Metanephros (tissue), 2 donors: ENCODE measurements at places on chromosomes 6 and 20. TPM values are rescaled to one million over a fixed set of nuclear protein-coding genes. Genes with fewer than 3 reads are reported as not detected.

The SLC22A3 gene
- total RNA-seq: 7.6 TPM

The RIN2 gene
- 64.3 TPM for total RNA-seq

The NFATC2 gene
- 4.3 TPM for total RNA-seq

The PMEPA1 gene
- 14.2 TPM for total RNA-seq

The PXMP4 gene
- 12.7 TPM for total RNA-seq

The FAM209A gene
- not detected for total RNA-seq

The SYCP2L gene
- total RNA-seq: 3.7 TPM

The CYP39A1 gene
- 7.4 TPM for total RNA-seq

The WFDC10B gene
- total RNA-seq: not detected

The HSPA1L gene
- 2.9 TPM for total RNA-seq

The HLA-DQA1 gene
- total RNA-seq: 4.4 TPM

The KHDRBS2 gene
- total RNA-seq: 5.2 TPM

The C6orf15 gene
- not detected for total RNA-seq

The RAD21L1 gene
- not detected for total RNA-seq

The MEP1A gene
- total RNA-seq: not detected

The ULBP2 gene
- total RNA-seq: 2.3 TPM

The C6orf52 gene
- 0.47 TPM for total RNA-seq

The DCDC2 gene
- total RNA-seq: 84.9 TPM

The RIPK1 gene
- 15.1 TPM for total RNA-seq

The PKHD1 gene
- 66.2 TPM for total RNA-seq

The EDN3 gene
- total RNA-seq: 6.8 TPM

The BHLHE23 gene
- total RNA-seq: not detected

The ECT2L gene
- total RNA-seq: 0.06 TPM

The CST2 gene
- not detected for total RNA-seq

The TCF15 gene
- 2.0 TPM for total RNA-seq

The SLC32A1 gene
- 1.3 TPM for total RNA-seq

The SNTA1 gene
- total RNA-seq: 20.9 TPM

The SNRNP48 gene
- 15.4 TPM for total RNA-seq

The THBD gene
- total RNA-seq: 13.7 TPM

The ELOVL4 gene
- total RNA-seq: 2.3 TPM

The RRAGD gene
- 57.9 TPM for total RNA-seq

The EYA4 gene
- total RNA-seq: 27.3 TPM

The EFHC1 gene
- total RNA-seq: 36.4 TPM

The HMGN3 gene
- 81.5 TPM for total RNA-seq

The CCN2 gene
- total RNA-seq: 183 TPM

The ENPP3 gene
- total RNA-seq: 6.5 TPM

The TNXB gene
- total RNA-seq: 52.8 TPM

The NDUFAF4 gene
- total RNA-seq: 14.9 TPM

The SOX18 gene
- 20.5 TPM for total RNA-seq

The ME1 gene
- 2.3 TPM for total RNA-seq

The ZBTB24 gene
- 13.1 TPM for total RNA-seq

The HCRTR2 gene
- 0.76 TPM for total RNA-seq

The PTCRA gene
- 0.82 TPM for total RNA-seq

The CDK19 gene
- total RNA-seq: 23.7 TPM

The RING1 gene
- total RNA-seq: 39.8 TPM

The KCNQ5 gene
- total RNA-seq: 2.0 TPM

The ID4 gene
- 126 TPM for total RNA-seq

The PPIL4 gene
- total RNA-seq: 27.2 TPM

The TNF gene
- 0.35 TPM for total RNA-seq

The IRF4 gene
- 2.2 TPM for total RNA-seq

The CASS4 gene
- total RNA-seq: 4.1 TPM
